Immature natural killer cell (primary cell): ENCODE measurements at places on chromosomes 2 and 18. TPM values are rescaled to one million over a fixed set of nuclear protein-coding genes. Genes with fewer than 3 reads are reported as not detected.

Gene NFE2L2
- polyA plus RNA-seq = 50.2 TPM

Gene ST8SIA5
- not detected for polyA plus RNA-seq

Gene ASAP2
- polyA plus RNA-seq = not detected

Gene HNMT
- polyA plus RNA-seq = 0.78 TPM

Gene DSG1
- polyA plus RNA-seq = not detected

Gene SERPINB10
- not detected for polyA plus RNA-seq

Gene SERPINB13
- polyA plus RNA-seq = not detected

Gene MRPL19
- 31.4 TPM for polyA plus RNA-seq
